Hindlimb muscle (tissue), 1 donor: ENCODE measurements at places on chromosomes 1 and 21.

DNA sequence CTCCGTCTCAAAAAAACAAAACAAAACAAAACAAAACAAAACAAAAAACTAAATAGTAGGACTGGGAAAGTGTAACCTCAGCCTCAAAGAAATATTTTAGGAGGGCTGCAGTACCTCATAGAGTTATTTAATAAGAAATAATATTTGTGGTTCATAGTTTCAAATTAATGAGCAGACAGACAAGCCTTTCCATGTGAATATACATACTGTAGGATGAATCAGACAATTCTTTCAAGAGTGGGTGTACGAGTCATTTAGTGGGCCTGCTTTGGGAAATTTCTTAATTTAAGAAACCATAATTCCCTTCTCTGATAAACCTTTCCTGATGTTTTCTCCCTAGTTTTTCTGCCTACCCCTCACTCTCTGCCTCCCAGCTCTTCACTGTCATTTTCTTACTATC, 52.5 kb downstream of the CDC14A start:
- DNase-seq, result no peak

DNA sequence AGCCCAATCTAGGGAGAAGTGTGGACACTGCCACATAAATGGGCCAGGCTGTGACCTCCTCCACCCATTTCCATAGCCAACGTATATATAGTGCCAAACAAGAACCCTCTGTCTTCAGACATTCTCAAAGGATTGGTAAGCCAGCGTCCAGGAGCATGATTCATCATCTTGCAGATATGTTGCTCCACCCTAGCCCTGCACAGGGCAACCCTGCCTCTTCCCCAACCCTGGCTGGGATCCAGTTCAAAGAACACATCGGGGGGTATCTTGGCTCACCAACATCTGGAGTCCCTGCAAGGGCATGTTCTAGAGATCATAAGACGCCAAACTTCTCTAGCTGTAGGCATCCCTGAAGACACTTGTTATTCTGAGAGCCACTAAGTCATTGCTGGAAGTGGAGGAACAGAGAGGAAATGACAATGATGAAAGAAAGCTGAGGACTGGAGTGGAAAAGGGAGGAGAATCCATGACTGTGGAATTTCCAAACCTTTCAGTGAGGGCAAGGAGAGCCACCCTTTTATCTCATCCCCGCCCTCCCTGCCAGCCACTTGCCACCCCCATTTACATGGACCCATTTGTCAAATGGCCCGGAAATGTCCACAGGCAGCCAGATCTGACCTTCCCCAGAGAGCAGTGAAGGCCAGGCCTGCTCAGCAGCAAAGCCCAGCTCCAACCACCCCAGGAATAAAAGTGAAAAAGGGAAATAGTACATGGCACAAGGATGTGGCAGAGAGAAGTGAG, 144.1 kb upstream of the CTTNBP2NL start:
- DNase-seq, result no peak

DNA sequence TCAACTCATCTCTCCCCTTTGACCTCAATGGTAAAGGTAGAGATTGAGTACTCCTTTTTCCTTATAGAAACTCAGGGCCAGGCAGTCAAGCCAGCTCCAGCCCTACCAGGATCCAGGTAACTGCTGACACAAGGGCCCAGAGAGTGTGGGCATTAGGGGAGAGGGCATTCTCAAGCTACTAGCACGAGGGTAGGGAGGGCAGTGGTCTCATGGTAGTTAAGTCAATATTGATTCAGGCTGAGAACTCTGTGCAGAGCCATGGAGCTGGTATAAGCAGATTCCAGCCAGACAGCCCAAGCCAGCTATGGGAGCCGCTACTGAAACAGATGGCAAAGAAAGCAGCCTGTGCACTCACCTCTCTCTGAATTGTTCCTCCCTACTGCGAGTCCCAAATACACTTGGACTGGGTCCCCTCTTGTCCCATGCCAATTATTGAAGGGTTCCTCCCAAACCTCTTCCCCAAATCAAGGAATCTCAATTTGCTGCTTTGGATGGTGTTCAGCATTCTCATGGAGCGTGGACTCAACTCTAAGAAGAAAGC, 2.8 kb downstream of the PI4KB start:
- no peak for DNase-seq

- no peak for DNase-seq
Observed at GRCh38 chr21:42356650-42357049, 5.9 kb upstream of the TFF2 start.

DNA sequence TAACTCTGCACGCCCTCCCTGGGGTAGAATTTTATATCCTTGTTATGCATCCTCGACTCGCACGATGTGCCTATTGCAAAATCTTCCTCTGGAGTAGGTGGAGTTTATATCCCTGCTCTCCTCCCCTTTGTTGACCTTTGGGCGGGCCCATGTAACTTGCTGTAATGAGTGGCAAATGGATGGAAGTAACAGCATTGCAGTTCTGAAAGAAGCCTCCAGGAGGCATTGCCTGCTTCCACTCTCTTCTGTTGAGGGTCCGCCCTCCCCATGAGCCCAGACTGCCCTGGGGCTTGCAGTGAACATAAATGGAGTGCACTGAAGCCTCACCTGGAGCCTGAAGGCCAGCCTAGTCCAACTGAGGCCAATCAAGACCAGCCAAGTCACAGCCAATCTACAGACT, 62.2 kb upstream of the GRIK3 start:
- no peak for DNase-seq

- no peak for DNase-seq
Observed at GRCh38 chr21:45071874-45072737, 2.3 kb upstream of the ADARB1 start.

DNA sequence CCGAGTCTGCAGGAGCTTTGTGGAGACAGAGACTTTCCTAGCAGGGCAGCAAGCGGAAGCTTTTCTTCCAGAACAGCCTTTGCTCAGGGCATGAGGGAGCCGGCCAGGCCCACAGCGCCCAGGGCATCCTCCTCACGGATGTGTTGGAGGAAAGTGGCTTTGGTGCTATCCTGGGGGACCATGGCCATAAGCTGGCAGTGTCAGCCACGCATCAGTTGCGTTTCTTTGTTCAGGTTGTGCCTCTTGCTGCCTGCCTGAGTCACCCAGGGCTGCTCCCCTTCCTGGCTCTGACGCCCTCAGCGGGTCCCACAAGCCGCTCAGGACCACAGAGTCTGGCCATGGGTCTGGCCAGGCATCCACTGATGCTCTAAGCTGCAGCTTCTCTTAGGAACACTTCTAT, 39.6 kb upstream of the PRSS38 start:
- no peak for DNase-seq

DNA sequence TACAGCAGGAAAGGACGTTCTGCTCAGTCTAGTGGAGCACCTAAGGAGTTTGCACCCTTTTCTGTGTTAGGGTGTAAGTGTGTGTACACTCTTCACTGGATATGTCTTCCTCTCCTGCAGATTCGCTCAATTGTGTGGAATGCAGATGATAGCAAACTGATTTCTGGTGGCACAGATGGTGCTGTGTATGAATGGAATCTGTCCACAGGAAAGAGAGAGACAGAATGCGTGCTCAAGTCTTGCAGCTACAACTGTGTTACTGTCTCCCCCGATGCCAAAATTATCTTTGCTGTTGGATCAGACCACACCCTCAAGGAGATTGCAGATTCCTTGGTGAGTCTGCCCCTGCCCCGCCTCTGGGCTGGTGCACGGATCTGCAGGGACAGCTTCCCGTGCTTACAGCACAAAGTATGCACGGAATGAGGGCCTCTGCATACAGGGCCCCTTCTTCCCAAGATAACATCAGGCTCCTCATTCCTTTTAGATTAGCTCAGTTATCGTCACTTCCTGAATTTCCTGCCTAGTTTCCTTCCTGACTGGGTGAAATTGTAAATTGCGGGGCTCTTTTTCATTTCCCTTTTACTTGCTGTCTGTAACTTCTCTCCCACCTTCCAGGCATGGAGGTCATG, 34.6 kb downstream of the CFAP57 start:
- no peak for DNase-seq

DNA sequence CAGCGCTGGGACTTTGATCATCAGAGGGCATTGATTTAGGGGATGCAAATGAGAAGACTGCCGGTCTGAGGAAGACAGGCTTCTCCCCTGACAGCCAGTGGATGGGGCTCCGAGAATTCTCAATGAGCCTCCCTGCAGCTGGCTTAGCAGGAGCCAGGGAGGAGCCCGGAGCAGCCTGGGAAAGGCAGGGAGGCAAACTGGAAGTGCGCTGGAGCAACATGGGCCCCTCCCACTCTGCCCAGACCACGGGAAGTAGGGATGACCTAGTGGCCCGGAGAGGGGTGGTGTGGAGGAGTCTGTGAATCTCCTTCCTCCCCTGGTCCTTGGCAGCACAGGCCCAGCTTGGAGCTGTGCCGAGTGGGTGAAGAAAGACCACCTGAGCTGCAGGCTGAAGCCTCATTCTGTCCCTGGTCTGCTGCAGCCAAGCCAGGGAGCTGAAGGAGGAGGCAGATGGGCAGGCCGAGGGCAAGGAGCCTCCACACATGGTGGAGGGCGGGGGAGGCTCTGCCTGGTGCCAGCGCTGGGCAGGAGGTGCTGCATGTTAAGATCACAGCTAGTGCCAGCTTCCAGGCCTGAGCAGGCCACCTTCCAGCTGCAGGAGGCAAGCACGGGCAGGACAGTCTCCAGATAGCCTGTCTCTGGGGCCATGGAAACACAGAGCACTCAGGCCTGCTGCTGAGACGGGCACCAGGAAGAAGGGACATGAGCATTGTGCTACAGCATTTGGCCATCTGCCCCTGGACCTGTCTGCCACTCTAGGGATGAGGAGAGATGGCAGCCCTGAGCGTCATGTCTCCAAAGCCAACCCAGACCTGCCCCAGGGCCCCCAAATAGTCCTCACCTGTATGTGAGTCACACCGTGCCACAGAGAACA, 12.2 kb upstream of the CLSTN1 start:
- DNase-seq, result peak; percentile 29

GRCh38 chr1:211259638-211260126, 516 bp downstream of the RCOR3 start:
- DNase-seq, result peak; percentile 73

DNA sequence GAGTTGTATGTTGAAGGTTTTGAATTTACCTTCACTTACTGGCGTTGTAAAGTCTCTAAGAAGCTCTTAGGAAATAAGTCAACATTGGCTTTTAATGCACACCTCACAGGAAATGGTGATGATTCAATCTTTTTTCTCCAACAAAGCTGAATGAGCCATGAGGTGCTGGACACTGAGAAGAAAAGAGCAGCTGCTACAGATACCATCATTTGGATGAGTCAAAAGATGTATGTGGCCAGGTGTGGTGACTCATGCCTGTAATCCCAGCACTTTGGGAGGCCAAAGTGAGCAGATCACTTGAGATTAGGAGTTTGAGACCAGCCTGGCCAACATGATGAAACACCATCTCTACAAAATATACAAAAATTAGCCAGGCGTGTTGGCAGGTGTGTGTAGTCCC, 3.3 kb upstream of the IL23R start:
- DNase-seq, result no peak

- DNase-seq, result no peak
Observed at GRCh38 chr1:182210417-182210816, 148.9 kb upstream of the ZNF648 start.

- DNase-seq, result no peak
Observed at GRCh38 chr1:216425577-216425976, 2.3 kb upstream of the USH2A start.

DNA sequence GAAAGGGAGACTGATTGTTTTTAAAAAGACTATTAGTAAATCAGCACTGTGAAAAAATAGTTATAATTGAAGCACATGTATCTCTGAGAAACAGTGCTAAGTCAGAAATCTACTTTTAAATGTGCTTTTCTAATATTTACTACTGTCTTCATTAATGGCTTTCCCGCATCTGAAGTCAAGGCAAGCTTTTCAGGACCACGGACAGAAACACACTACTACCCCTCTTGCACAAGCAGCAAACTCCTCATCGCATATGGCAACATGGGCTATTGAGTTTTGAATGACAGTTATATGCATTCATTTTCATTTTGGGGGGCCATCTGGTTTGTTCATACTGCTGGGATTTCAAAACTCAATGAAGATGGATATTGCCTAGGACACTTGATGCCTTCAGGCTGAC, 433.4 kb upstream of the CAMK1G start:
- DNase-seq, result peak; percentile 43

DNA sequence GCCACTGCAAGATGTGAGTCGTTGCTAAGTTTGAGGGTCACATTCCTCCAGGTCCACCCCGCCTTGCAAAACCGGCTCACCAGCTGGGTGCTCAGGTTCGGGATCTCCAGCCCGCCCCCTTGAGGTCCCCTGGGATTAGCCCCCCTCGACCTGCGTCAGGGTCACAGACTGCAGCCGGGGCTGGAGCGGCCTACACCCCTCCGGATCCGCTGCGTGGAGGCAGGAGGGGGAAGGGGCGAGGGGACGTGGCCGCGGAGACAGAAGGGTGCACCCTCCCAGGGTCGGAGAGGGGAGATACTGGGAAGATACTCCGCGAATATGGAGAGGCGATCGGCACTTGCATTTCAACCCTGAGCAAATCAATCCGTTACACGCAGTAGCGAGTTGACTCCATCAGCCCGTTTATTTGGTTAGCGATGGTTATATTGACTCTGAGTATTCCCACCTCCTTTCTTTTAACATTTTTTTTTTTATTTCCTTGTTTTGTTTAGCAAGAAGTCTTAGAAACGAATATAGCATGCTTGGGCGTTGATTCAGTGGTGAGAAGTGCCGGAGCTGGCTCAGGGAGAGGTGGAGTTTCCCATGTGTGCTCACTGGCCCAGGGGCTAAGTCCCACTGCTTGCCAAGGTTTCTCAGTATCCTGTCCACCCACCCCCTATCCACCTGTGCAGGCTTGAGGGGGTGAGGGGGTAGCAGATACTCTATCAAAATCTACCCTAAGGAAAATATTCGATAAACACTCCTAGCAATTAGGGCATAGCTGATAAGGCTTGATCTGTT, 997 bp downstream of the IFNAR2 start:
- DNase-seq, result peak; percentile 46

- DNase-seq, result no peak
Observed at GRCh38 chr1:185603158-185603557, 131.0 kb upstream of the HMCN1 start.

- no peak for DNase-seq
Observed at GRCh38 chr1:23757812-23758211, 14.5 kb downstream of the ELOA start.

GRCh38 chr1:197360068-197360467, 92.0 kb downstream of the CRB1 start:
- no peak for DNase-seq

DNA sequence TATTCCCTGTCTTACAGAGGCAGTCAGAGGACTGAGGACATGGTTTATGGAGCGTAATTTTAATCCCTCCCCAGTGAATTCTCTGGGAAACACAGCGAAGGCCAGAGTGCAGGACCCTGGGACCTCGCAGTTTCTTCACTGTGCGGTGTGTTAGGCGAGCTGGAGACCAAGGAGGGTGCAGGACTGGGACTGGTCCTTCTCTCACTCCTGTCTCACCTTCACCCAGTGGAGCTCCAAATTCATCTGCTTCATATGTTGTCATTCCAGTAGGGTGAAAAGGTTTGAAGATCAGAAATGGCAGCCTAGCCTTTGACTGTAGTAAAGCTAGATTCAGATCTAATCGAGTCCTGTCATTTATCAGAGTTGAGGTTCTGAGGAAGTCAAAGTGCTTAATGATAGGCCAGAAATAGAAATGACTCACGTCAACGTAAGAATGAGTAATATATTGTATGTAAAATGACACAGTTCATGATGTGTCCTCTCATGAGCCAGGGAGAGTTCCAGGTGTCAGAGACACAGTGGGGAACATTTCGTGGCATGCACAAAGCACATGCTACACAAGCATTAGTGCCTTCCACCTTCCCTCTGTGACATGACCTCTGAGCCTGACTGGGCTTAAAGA, 647.5 kb downstream of the SMYD3 start:
- no peak for DNase-seq
